ENCODE measurements at places on chromosomes 11 and 22. TPM values are rescaled to one million over a fixed set of nuclear protein-coding genes. Genes with fewer than 3 reads are reported as not detected.

ENDOD1 gene
- total RNA-seq: 40.5 TPM

PYGM gene
- total RNA-seq: 3.2 TPM

FOXR1 gene
- not detected for total RNA-seq

SLC16A8 gene
- total RNA-seq: not detected

APOL1 gene
- 61.6 TPM for total RNA-seq

C11orf42 gene
- not detected for total RNA-seq

DEUP1 gene
- total RNA-seq: not detected

TPBGL gene
- total RNA-seq: 0.07 TPM

OR4A16 gene
- total RNA-seq: not detected

HTATIP2 gene
- total RNA-seq: 42.0 TPM

SAA4 gene
- not detected for total RNA-seq

NLRP14 gene
- not detected for total RNA-seq

HTR3B gene
- total RNA-seq: not detected

ZBTB16 gene
- total RNA-seq: 3.9 TPM

OR6T1 gene
- total RNA-seq: not detected

TMEM191B gene
- 2.8 TPM for total RNA-seq

ZDHHC24 gene
- total RNA-seq: 19.8 TPM

PARVA gene
- total RNA-seq: not detected

CBLIF gene
- not detected for total RNA-seq

POGLUT3 gene
- total RNA-seq: 27.5 TPM

GRIA4 gene
- not detected for total RNA-seq

NXPE1 gene
- not detected for total RNA-seq

MMP1 gene
- total RNA-seq: not detected

OR10G7 gene
- total RNA-seq: not detected

TEX12 gene
- not detected for total RNA-seq

PRG2 gene
- 0.79 TPM for total RNA-seq

BTBD18 gene
- not detected for total RNA-seq

FXYD6 gene
- 0.12 TPM for total RNA-seq

TTC36 gene
- 0.82 TPM for total RNA-seq

FXYD2 gene
- 19.0 TPM for total RNA-seq

P2RX6 gene
- 0.42 TPM for total RNA-seq

TMPRSS4 gene
- 0.12 TPM for total RNA-seq

UCP3 gene
- 3.3 TPM for total RNA-seq

GDPD4 gene
- total RNA-seq: not detected

TUBA8 gene
- 1.7 TPM for total RNA-seq
